ENCODE measurements at places on chromosomes 11 and 22.

GRCh38 chr11:30495437-30495836, 90.7 kb downstream of the MPPED2 start:
- no peak for DNase-seq

GRCh38 chr11:116835042-116835772, 2.2 kb downstream of the APOA1 start:
- DNase-seq = no peak

DNA sequence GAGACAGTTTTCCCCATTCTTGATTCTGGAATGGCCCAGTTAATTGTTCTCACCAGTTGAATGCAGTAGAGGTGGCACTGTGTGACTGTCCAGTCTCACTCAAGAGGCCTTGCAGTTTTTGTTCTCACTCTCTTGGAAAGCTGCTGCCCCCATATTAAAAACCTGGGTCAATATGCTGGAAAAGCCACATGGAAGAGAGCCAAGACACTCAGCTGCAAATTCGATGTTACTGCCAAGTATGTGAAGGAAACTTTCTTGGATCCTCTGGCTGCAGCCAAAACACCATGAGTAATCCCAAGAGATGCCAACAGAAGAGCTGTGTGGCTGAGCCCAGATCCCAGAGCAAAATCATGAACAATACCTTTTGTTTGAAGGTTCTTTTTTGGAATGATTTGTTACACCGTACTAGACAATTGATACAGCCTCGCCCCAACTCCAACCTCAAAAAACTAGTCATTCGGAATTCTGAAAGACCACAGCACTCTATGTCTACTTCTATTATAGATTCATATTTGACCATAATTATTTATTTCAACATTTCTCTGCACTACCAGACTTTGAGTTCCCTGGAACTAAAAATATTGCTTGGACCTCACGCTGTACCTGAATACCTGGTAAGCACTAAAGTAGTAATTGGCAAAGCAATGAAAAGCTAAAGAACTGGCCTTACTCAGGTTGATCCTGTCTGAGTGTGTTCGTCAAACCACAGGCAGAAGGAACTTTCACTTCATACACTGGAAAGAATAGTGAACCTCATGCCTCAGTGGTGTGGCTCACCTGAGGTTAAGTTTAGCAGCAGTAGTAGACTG, 378.8 kb downstream of the ETS1 start:
- no peak for DNase-seq

- no peak for DNase-seq
Measured at GRCh38 chr11:12274056-12274455, 103.3 kb upstream of the PARVA start.

GRCh38 chr22:20243537-20244249, 24.4 kb downstream of the RTN4R start:
- peak; percentile 27 for DNase-seq

DNA sequence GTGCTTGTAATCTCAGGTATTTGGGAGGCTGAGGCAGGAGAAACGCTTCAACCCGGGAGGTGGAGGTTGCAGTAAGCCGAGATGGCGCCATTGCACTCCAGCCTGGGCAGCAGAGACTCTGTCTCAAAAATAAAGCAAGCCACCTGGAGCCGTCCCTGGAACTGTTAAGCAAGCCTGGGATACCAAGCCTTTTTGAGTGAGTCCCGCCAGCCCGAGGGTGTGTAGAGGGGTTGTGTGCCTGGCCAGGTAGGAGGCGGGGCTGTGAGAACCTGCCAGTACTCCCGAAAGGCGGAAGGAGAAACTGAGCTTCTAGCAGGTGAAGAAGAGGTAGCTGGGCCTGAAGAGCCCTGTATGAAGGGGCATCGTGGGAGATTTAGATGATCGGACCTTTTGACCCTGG, 52.4 kb downstream of the TRIOBP start:
- no peak for DNase-seq

DNA sequence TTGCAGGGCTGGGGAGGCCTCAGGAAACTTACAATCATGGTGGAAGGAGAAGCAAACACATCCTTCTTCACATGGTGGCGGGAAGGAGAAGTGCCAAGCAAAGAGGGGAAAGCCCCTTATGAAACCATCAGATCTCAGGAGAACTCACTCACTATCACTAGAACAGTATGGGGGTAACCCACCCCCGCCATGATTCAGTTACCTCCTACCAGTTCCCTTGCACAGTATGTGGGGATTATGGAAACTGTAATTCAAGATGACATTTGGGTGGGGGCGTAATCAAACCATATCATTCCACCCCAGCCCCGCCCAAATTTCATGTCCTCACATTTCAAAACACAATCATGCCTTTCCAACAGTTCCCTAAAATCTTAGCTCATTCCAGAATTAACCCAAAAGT, 16.2 kb downstream of the IMMP1L start:
- no peak for DNase-seq

GRCh38 chr22:49158741-49159564, 668.7 kb downstream of the BRD1 start:
- no peak for DNase-seq

DNA sequence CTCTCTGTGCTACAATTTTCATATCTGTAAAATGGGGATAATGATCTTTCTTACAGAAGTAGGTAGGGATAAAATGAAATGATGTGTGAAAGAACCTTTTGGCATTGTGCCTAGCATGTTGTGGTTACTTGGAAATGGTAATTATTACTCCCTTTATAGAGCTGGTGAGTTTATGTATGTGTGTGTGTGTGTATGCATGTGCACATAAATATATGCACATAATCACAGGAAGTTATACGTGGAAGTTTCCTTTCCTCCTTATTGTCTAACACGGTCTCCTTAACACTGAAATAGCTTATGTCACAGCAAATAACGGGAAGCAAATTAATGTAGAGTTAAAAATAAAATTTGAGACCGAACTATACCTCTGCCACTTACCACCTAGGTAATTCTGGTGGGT, 163.7 kb upstream of the ZBED5 start:
- DNase-seq = no peak

- DNase-seq = no peak
Measured at GRCh38 chr11:111954154-111954553, 17.0 kb downstream of the DIXDC1 start.

GRCh38 chr11:14783788-14784187, 108.2 kb downstream of the CYP2R1 start:
- no peak for DNase-seq

- no peak for DNase-seq
Measured at GRCh38 chr11:117300773-117301172, 9.6 kb downstream of the BACE1-AS start.

GRCh38 chr22:36331912-36332622, 55.7 kb downstream of the MYH9 start:
- no peak for DNase-seq

- no peak for DNase-seq
Measured at GRCh38 chr11:120571476-120571875, 59.9 kb downstream of the GRIK4 start.

- no peak for DNase-seq
Measured at GRCh38 chr11:79963856-79964645, 523.2 kb upstream of the TENM4 start.

GRCh38 chr11:16792426-16792825, 54.0 kb downstream of the C11orf58 start:
- DNase-seq = no peak

GRCh38 chr11:95098826-95099225, 9.2 kb downstream of the ENDOD1 start:
- DNase-seq = no peak

- no peak for DNase-seq
Measured at GRCh38 chr22:50277761-50278160, 7.6 kb upstream of the MAPK11 start.

DNA sequence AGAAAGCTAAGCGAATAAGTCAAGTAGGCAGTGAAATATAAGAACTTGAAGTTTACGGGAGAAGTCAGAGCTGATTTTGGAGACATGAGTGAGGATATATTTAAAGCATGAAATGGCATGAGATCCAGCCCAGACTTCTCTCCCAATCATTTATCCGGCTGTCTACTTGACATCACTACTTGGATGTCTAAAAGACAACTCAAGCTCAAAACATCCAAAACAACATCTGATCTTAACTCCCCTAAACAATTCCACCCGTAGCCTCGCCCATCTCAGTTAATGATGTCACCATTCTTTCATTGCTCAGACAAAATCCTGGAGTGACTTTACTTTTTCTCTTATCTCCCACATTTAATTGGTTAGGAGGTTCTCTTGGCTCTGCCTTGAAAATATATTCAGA, 44.5 kb downstream of the WEE1 start:
- no peak for DNase-seq

- no peak for DNase-seq
Measured at GRCh38 chr11:61815790-61816735, 740 bp downstream of the FADS1 start.

GRCh38 chr11:111465400-111465799, 46.8 kb downstream of the BTG4 start:
- no peak for DNase-seq

- DNase-seq = no peak
Measured at GRCh38 chr11:107202241-107202640, 184.0 kb upstream of the GUCY1A2 start.

GRCh38 chr22:42976217-42976933, 38.6 kb downstream of the PACSIN2 start:
- DNase-seq = no peak

GRCh38 chr11:75365711-75366181, 14.3 kb upstream of the ARRB1 start:
- DNase-seq = no peak

DNA sequence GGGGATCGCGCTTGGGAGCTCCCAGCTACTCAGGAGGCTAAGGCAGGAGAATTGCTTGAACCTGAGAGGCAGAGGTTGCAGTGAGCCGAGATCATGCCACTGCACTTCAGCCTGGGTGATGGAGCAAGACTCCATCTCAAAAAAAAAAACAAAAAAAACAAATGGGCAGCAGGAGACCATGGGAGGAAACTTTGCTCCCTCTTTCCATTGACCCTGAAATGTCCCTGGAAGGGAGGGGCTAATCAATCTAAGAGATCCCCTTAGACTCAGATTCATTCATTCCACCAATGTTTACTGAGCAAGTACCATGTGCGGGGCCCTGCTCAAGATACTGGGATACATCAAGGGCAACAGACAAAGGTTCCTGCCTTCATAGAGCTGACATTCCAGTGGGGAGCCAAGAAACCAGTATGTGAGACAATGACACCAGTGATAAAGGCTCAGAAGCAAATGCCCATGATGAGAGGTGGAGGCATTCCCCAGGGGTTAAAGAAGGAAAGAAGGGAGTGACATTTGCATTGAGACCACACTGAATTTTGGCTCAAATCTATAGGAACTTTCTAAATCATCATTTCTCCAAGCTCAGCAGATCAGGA, 37.7 kb upstream of the TFIP11 start:
- DNase-seq = no peak

GRCh38 chr11:122177238-122177637, 61.2 kb upstream of the BLID start:
- no peak for DNase-seq

- DNase-seq = no peak
Measured at GRCh38 chr11:113023228-113023627, 62.0 kb downstream of the NCAM1 start.

GRCh38 chr11:109298865-109299264, 123.1 kb upstream of the C11orf87 start:
- no peak for DNase-seq

GRCh38 chr11:88695689-88696414, 358.3 kb upstream of the CTSC start:
- no peak for DNase-seq

DNA sequence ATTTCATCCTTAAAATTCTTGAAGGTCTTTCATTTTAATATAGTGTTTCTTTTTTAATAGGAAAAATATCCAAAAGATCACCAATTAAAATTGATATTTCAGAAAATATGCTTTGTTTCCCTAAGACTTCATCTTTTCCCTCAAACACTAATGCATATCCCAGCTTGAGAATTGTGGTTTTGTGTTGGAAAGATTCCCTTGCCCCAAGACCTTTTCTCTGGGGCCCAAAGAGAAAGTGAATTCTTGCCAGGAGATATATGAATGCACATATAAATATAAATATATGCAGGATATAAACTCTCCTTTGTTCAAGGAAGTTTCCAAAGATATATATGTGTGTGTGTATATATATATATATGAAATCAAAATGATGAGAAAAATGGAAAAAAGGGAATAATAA, 241.2 kb downstream of the FAM76B start:
- no peak for DNase-seq

DNA sequence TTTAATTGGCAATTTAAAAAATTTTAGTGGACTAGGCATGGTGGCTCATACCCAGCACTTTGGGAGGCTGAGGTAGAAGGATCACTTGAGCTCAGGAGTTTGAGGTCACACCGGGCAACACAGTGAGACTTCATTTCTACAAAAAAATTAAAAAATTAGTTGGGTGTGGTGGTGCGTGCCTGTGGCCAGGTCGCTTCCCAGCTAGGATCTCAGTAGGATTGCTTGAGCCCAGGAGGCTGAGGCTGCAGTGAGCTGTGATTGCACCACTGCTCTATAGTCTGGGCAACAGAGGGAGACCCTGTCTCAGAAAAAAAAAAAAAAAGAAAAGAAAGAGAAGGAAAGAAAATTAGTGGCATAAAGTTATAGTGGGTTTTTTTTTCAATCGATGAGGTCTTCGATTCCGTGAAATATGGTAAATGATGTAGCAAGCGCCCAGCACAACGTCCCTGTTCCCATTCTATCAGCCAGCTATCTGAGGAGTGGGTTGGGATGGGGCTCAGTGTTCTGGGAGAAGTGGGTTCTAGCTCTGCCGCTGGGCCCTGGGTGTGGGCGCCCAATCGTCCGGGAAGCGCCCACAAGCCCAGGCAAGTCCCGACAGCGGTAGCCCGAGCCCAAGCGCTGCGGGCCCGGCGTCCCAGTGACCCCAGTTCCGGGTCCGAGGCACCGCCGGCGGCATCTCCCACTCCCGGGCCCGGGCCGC, 1.4 kb downstream of the FOSL1 start:
- no peak for DNase-seq

DNA sequence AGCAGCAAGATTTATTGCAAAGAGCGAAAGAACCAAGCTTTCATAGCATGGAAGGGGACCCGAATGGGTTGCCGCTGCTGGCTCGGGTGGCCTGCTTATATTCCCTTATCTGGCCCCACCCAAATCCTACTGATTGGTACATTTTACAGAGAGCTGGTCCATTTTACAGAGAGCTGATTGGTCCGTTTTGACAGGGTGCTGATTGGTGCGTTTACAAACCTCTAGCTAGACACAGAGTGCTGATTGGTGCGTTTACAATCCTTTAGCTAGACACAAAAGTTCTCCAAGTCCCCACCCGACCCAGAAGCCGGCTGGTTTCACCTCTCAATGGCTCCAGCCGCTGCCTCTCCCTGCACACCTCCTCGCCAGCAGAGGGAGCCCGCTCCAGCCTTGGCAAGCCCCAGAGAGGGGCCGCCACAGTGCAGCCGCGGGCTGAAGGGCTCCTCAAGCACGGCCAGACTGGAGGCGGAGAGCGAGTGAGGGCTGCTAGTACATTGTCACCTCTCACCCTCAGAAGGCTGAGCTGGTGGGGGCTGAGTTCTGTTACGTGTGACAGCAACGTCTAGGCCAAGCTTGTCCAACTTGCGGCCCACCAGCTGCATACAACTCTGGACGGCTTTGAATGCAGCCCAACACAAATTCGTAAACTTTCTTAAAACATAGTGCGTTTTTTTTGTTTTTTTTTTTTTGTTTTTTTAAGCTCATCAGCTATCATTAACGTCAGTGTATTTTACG, 8.7 kb downstream of the PTH start:
- no peak for DNase-seq

- DNase-seq = no peak
Measured at GRCh38 chr11:3081386-3081751, 24.1 kb upstream of the CARS1 start.

- no peak for DNase-seq
Measured at GRCh38 chr22:31683181-31684105, 21.4 kb upstream of the PISD start.
